ENCODE measurements at places on chromosomes 3 and 15.

- no peak for DNase-seq
These were observed 106.9 kb downstream of the P2RY1 start for GRCh38 chr3:152941859-152942258.

DNA sequence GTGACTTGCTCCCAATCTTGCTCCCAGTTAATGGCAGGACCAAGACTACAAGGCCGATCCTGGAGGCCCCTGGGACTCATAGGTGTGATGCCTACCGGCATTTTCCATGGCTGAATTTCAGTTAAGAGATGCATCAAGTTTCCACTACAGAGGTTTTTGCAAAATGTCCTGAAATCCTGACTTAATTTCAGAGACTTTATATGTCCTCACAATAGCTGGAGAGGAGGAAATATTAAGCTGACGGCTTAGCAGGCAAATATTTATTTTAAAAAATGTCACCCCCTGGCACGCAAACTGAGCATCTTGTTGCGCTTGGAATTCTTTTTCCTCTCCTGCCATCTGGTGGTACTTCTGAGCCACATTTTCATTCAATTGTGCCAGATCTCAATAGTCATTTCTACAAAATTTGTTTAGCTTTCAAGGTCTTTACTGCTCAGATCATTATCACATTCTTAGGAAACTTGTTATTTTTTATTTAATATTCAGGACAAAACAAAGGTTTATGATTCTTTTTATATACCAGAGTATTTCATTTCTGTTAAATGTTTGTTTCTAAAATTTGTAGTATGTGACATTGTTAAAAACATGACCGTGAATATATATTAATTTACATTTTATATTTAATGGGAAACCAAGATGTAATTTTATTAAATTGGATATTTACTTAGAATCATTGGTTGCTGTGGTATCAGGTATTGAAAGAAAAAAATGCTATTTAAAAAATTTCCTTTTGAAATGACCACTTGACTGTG lies 189.2 kb upstream of the THRB start:
- no peak for DNase-seq

- DNase-seq: no peak
These were observed 8.7 kb downstream of the ARHGAP31 start for GRCh38 chr3:119302697-119303551.

GRCh38 chr3:87595798-87596197 lies 319.4 kb upstream of the POU1F1 start:
- no peak for DNase-seq

DNA sequence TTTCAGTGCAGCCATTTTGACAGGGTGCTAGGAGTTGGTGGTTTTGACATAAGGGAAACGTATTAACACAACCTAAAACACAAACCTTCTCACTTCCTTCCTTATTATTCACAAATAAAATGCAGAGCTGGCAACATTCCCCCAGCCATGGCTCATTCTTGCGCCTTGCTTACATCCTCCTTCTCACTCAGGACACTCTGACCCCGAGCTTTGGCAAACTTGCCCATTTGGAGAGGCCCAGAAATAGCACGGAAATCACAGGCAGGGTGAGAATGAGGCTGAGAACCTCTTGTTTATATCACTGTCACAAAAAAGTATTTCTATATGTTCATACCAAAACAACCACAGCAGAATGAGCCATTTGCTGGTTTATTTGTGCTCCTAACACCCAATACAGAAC lies 244.3 kb downstream of the NTRK3 start:
- no peak for DNase-seq

DNA sequence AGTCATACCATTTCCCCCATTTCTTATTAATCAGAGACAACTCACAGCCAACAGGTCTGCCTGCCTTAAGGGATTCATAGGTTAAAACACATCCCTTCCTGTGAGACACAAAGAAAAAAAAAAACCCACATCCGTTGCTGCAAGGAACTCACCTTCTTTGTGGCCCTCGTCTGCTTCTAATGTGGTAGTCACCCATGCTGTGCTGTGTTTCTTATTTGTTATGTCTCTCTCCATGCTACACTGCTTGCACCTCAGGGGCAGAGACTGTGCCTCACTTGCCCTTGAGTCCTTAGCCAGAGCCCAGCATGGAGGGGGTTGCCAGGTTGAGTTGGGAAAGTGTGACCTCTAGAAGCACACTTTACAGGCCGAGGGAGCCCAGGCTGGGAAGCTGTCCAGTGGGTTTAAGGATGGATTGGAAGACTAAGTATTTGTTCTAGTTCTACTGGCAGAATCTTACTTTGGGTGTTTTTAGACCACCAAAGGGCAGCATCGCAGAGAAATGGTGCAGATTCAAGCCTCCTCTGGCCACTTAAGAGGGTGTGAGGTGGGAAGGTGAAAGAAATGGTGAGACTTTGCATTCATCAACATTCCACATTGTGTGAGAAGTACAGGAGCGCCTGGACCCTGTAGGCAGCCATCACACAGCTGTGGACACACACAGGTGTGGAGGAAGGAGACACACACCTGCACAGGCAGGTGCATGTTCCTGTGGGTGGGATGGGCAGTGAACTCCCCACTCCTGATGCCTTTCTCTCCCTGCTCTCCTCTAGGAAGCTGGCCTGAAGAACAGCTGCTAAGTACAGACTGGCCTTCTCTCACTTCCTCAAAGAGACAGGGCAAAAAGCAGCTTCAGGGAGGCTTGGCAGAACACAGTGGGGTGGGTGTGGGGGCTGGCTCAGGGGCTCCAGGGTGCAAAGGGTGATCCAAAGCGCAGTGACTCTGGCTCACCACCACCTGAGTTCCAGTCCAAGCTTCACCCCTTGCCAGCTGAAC lies 48.8 kb downstream of the GLB1 start:
- DNase-seq: no peak

DNA sequence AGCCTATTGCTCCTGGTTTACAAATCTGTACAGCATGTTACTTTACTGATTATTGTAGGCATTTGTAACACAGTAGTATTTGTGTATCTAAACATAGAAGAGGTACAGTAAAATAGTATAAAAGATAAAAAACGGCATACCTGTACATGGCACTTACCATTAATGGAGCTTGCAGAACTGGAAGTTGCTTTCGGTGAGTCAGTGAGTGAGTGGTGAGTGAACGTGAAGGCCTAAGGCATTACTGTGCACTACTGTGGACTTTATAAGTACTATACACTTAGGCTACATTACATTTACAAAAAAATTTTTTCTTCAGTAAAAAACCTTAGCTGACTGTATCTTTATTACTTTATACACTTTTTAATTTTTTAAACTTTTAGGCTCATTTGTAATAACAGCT lies 90.9 kb downstream of the RAP2B start:
- no peak for DNase-seq

DNA sequence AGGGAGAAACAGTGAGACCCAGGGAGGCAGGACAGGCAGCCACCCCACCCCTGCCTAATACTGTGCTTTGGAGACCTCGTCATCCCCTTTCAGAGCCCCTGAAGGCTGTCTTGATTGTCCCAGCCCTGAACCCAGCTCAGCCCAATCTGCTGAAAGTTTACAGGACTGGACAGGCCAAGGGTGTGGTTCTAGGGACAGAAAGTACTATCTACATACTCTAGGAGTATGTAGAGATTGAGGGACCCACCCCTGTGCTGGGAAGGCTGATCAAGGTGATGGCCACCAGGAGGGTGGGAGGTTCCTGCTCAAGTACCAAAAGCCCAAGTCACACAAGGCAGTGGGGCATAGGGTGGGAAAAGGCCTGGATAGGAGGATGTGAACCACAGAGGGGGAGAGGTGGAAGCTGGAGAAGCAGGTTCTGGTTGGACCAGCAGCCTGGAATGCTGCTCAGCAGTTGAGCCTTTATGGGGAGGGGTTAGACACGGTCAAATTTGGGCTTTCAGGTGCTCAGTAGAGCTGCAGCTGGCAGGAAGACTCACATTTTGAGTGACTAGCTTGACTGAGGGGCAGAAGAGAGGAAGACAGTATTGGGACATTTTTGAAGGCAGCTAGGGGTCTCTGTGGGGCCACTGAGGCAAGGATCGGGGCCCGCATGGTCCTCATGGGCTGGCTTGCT lies 6.7 kb downstream of the NBEAL2 start:
- no peak for DNase-seq

- no peak for DNase-seq
These were observed 18.6 kb downstream of the LRRN1 start for GRCh38 chr3:3817865-3818264.

DNA sequence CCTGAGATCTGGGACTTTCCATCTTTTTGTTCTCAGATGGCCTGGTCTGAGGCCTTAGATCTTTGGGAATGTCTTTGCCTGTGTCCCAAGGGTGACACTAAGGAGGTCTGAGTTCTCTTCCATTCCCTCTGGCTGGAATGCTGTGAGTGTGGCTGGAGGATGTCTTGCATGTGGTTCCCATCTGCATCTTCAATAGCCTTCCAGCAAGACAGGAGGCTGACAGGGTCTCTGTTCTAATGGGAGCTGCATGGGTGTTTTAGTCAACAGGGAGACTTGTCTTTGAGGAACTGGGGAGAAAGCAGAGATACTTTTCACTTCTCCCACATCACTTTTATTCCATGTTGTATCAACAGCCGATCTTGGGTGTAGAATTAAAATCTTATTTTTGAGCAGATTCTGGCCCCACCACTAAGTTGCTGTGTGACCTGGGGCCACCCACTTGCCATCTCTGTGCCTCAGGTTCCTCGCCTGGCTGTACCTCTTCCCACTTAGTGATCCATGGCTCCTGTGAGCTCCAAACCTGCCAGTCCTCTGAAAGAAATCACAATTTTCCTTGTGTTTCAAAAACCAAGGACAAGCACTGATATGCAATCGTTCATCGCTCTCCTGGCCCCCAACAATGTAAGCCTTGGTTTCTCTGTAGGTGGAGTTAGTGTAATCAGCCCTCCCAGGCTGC lies 75.2 kb downstream of the LSM3 start:
- no peak for DNase-seq

GRCh38 chr3:18194431-18194830 lies 230.7 kb downstream of the SATB1 start:
- no peak for DNase-seq

DNA sequence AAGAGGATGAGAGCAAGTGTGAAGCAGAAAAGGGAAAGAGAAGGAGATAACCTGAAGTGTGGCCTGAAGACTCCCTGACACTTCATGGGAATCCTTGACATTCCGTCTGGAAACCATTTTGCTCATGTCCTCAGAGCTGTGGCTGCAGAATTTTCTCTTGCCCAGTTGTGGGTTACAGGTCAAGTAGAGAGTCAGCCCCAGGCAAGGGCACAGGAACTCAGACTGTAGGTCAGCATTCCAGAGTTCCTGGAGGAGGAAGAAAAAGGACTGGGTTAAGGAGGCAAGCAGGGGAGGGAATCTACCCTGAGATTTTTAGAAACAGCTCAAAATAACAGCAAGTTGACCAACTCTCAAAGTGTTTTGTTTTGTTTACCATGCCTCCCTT lies 4.1 kb upstream of the THSD4 start:
- no peak for DNase-seq

- no peak for DNase-seq
These were observed 379.7 kb downstream of the TIGIT start for GRCh38 chr3:114673481-114673880.

- DNase-seq: no peak
These were observed 38.5 kb upstream of the XCR1 start for GRCh38 chr3:46065750-46066256.

DNA sequence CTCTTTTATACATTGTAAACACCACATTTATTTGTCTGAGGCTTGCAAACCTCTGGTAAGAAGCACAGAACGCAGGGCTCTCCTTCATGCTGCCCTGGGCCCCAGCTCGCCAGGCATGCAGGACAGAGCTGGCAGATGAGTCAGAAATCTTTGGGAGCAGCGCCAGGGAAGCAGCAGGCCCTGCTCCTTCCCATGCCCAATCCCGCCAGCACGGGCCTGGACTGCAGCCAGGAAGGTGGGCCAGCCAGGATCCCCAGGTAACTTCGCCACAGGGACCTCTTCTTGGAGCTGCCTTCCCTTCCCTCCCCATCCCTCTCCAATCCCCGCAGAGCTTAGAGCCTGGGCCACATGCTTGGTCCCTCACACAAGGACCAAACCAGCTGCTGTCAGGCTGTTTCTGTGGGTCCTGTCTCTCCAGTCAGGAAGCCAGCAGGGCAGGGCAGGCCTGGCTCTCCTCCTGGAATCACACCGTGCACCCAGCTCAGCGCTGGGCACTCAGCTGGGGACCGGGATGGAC lies 8.8 kb downstream of the STOML1 start:
- peak; percentile 14 for DNase-seq

DNA sequence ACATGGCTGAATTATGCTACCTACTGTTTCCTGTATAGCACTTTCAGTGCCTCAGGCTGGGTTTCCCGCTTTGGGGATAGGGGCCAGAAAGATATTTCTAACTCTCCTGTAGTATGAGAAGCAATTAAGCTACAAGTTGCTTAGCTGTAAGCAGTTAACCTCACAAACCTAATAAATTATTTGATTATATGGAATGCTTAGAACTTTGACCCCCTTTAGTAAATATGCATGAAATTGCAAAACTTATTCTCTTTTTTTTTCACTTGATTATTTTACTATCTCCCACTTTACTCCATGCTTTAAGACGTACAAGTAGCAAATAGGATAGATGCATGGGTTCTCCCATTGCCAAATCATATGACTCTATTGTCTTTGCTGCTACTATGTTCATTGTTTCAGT lies 27.5 kb upstream of the CHMP2B start:
- DNase-seq: no peak

- DNase-seq: peak; percentile 70
These were observed 646 bp upstream of the SLC35G2 start for GRCh38 chr3:136818191-136818768.

DNA sequence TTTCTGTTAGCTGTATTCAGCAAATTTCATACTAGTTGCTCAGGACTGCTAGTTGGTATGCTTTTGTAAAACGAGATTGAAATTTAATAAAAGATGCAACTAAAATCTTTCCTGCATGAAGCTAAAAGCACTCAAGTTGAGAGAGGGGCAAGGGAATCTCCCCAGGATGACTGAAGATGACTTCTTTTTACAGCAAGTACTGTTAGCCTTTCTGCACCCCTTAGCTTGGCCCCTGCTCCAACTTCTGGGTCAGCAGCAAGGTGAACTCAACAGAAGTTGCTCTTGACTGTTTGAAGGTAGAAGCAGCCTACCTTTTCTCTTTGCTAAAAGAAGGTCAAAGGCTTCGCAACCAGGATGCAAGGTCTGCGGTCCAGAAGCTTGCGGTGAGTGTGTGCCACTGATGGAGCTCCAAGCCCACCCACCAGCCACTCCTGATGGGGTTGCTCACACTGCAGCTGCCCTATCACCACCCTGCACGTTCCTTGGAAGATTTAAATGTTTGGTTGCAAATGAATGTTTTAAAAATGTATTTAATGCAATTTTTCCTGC lies 32.5 kb downstream of the NME9 start:
- DNase-seq: no peak
